Cardiac fibroblast (primary cell): ENCODE measurements at places on chromosomes 1 and 21.
A peak's percentile ranks its signal among the peaks of the same experiment; 100 is the strongest.

- DNase-seq = peak; percentile 63
Observed at GRCh38 chr1:29379443-29380073, 143.2 kb downstream of the PTPRU start.

DNA sequence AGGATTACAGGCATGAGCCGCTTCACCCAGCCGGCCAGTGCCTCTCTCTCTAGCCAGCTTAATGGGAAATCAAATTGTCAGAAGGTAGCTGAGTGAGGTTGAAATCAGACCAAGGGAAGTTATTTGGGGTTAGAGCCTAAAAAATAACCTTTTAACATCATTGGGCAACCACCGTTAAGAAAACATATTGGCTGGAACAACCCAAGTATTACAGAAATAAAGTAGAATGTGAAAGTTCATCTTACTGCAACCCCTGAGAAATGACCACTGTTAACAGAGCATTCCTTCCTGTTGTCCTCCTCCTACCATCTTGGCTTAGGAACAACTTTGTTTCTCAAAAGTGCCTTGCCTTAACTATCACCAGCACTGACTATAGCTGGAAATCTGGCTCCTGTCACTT is 3.2 kb upstream of the RNF186 start:
- no peak for DNase-seq

- DNase-seq = peak; percentile 71
Observed at GRCh38 chr1:200180821-200181220, 153.3 kb downstream of the NR5A2 start.

- peak; percentile 66 for DNase-seq
Observed at GRCh38 chr1:93716941-93717368, 35.3 kb upstream of the BCAR3 start.

- no peak for DNase-seq
Observed at GRCh38 chr1:38476850-38477178, 382.8 kb downstream of the RRAGC start.
